ENCODE measurements at places on chromosomes 13 and 19.

DNA sequence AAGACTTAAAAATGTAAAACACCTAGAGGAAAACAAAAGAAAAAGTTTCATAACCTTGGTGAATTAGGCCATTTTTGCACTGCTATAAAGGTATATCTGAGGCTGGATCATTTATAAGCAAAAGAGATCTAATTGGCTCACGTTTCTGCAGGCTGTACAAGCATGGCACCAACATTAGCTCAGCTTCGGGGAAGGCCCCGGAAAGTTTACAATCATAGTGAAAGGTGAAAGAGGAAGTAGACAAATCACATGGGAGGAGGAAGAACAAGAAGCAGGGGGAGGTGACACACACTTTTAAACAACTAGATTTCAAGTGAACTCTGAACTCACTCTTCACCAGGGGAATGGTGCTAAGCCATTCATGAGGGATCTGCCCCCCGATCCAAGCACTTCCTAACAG lies 1358.5 kb upstream of the PCDH9 start:
- DNase-seq, result no peak

- no peak for DNase-seq
Measured at GRCh38 chr13:50140153-50140552, 124.9 kb downstream of the KCNRG start.

GRCh38 chr19:45150751-45151281 lies 10.0 kb downstream of the NKPD1 start:
- DNase-seq, result peak; percentile 77

DNA sequence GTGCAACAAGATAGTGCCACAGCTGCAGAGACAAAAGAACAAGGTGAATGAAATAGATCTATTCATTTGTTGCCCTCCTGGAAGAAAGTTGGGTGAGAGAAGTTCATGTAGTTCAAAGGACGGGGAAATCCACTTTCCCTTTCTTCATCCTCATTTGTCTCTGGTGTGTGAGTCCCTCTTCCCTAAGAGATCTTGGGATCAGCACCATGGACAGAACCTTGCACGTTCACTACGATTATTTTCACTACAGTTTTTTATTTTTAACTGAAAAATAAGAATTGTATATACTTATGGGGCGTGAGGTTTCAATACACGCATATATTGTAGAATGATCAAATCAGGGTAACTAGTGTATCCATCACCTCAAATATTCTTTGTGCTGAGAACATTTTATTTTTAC lies 29.2 kb downstream of the NLRP5 start:
- DNase-seq, result no peak

DNA sequence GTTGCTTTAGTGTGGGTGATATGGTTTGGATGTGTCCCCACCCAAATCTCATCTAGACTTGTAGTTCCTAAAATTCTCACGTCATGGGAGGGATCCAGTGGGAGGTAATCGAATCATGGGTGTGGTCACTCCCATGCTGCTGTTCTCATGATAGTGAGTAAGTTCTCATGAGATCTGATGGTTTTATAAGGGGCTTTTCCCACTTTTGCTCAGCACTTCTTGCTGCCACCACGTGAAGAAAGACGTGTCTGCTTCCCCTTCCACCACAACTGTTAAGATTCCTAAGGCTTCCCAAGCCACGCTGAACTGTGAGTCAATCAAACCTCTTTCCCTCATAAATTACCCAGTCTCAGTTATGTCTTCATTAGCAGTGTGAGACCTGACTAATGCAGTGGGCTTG lies 26.0 kb downstream of the OR10H4 start:
- DNase-seq, result no peak

- DNase-seq, result no peak
Measured at GRCh38 chr13:91657283-91657682, 258.9 kb downstream of the GPC5 start.

DNA sequence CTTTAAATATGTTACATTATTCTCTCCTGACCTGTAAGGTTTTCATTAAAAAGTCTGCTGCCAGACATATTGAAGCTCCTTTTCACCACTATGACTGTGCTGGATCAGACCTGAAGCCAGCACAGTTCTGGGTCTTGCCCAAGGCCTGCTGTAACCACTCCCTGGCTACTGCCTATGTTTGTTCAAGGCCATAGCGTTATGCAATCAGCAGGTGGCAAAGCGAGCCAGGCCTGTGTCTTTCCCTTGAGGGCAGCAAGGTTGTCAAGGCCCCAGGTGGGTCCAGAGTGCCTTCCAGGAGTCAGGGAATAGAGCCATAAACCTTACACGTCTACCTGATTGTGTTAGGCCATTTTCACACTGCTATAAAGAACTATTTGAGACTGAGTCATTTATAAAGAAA lies 496.8 kb upstream of the PCDH9 start:
- no peak for DNase-seq

GRCh38 chr19:15629003-15629880 lies 11.5 kb upstream of the CYP4F3 start:
- DNase-seq, result peak; percentile 94

GRCh38 chr13:37627428-37627827 lies 28.9 kb upstream of the POSTN start:
- DNase-seq, result no peak

DNA sequence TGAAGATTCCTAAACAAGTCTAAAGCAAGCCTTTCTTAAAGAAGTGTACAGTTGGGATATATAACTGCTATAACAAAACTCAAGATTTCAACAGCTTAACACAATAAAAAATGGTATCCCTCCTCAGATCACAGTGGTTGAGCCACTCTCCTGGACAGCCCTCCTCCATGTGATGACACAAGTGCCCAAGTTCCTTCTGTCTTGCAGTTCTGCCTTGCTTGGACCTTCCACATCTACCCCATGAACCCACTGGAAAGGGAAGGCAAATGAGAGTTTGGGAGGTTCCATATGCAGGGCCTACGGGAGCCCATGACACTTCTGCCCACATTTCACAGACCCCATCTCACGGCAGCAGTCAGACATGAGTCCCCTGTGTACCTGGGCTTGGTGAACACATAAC lies 659.2 kb downstream of the UQCRFS1 start:
- no peak for DNase-seq

GRCh38 chr19:55550321-55550650 lies 4.9 kb upstream of the SBK3 start:
- DNase-seq, result peak; percentile 2

DNA sequence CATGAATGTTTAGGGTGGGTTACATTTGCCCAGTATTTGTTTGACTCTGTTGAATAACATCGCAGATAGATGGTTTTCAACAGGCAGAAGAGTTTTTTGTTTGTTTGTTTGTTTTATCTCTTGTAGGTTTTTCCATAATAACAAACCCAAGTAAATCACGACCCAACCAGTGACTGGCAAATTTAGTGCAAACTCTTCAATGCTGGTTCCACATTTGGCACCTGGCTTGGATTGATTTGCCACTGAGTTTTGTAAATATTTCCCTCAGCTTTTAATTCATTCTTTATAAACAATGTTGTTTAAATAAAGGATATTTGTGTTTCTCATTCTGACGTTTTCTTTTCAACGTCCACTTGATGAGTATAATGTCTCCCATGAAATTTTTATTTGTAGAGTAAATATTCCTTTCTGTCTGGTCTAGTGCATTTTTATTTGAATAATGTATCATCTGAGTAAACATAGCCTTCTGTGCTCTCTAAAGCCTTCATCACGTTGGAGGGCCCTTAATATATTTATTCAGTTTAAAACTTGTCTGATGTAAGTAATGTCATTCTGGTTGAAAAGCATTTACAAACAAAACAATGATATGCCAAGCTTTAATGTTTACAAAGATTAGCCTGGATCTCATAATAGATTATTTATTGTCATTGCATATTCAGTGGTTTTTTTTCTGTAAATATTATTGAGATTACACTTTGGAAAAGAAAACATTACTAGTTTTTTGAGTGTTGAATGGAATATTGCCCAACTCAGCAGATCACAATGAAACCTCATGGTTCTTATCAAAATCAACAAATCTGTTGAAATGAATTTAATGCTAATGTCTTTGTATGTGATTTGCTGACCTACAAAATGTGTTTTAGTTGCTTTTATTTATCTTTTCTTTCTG lies 90.4 kb upstream of the PEG3 start:
- DNase-seq, result no peak

- no peak for DNase-seq
Measured at GRCh38 chr13:63774133-63774532, 2358.5 kb upstream of the PCDH20 start.

DNA sequence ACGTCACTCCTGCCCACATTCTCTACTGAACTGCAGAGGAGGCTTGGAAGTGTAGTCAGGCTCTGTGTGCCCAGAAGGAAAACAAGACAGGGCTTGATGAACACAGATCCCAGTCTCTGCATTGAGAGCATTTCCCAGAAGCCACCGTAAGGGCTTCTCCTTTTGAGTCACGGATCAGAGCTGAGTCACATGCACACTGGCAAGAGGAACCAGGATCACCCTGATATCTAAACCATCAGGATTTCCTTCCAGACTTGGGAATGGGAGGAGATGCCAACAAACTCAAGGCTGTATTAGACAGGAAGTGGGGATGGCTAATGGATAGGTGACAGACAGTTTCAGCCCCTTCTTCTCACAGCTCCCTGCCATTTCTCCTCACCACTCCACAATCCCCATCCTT lies 17.7 kb upstream of the FBXO17 start:
- peak; percentile 88 for DNase-seq

GRCh38 chr13:92317066-92317465 lies 909.5 kb upstream of the GPC6 start:
- no peak for DNase-seq

GRCh38 chr13:52903320-52903719 lies 54.9 kb upstream of the PCDH8 start:
- DNase-seq, result no peak

DNA sequence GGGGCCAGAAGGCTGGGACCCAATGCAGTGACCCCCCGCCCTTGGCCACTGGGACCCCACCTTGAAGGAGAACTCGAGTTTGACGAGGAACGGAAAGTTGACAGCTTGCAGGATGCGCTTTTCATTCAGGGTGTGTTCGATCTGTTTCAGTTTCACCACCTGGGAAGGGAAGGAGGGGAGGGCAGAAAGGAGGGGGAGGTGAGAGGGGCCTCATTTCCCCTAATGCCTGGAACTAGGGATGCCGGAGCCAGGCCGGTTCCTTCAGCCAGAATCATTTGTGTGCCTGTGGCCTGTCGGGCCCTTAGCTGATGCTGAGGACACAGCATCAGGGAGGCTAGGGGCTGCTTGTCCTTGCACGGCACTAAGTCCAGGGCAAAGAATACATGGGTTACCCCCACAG lies 12.2 kb upstream of the SAMD1 start:
- DNase-seq, result peak; percentile 56

DNA sequence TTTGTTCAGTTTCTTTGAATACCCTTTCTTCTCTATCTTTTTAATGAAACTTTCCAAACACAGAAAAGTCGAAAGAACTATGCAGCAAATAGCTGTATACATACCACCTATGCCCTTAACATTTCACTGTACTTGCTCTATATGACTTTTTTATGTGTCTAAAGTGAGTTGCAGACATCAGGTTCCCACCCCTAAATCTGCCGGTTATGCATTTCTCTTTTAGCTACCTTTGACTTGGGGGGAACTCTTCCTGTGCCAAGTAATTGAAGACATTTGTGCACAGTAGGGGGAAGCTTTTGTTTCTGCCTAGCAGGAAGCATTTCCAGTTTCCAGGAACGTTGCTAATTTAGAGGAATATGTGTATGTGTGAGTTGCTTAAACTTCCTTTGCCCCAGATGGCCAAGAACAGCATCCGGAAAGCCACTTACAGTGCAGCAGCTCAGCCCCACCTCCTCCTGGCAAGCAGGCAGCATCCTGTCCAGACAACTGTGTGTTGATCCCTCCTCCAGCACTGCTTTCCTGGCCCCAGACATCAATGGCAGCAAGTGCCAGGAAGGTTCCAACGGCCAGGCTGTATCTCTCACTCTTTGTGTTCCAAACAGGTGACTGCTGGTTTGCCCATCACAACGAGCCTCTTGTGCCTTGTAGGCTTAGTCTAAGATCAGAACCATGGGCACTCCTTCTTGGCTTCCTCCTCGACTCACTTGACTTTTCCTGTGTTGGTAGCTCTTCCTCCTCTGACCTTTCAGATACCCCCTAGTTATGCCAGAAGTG lies 14.7 kb upstream of the GRAMD1A start:
- DNase-seq, result peak; percentile 62

DNA sequence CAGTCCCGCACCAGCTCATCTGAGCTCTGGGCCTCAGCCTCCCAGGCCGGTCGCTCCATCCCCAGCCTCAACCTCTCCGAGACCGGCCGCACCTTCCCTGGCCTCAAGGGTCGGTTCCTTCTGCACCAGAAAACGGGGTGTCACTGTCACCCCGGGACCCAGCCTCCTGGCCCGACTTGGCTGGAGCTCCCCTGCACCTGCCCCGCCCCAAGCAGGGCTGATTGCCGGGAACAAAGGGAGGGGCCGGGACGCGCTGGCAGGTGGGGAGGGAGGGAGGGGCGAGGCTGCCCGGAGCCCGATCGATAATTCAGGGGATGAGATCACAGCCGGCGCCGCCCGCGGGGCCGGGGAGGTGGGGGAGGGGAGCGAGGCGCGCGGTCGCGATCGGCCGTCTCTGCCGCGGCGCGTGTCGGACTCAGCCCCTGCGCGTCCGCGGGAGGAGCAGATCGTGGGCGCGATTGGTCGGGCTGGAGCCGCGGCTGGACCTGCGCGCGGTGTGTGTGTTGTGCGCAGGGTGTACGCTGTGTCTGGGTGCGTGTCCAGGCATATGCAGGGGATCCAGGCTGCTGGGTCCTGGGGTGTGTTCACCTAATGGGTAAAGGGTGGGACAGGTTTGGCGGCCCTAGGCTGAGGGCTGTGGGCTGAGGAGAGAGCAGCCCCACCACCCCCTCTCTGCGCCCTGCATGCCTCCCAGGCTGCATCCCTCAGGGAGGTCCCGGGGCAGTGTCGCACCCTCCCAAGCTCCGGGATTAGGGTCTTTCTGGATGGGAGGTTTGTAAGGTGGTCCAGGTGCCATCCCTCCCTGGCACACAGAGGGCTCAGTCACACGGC lies 1.1 kb upstream of the SHC2 start:
- no peak for DNase-seq

DNA sequence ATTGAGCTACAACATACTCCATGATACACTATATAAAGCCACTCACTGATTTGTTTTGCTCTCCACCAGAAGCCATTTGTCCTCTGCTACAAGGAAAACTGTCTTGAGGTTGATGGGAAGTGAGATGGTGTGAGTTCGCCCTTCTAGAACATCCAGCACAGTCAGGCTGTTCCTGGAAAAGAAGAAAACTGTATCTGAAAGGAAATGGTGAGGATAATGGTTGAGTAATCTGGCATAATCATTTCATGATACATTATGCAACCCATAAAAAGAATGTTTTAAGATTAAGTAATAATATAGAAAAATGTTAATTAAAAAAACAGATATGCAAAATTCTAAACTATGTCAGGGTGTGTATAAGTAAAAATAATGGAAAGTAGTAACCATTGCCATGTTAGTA lies 233.9 kb downstream of the RGCC start:
- no peak for DNase-seq

DNA sequence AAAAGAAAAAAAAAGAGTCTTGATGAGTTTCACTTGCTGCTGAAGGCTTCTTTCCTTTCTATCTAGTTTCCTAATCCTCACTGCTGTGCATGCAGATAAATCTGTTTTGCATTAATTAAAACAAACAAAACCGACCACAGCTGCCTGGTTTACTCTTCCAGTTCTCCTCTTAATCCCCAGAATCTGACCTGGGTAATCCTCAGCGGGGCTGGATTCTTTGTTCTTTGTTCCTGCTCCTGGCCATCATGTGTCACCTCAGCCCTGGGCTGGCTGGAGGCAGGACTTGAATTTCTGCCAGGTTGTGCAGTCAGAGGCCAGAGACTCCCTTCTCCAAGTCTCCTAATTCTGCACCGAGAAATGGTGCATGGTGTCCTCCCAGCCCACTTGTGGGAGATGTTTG lies 52.2 kb upstream of the CYP4F8 start:
- no peak for DNase-seq
